Smooth muscle cell of the pulmonary artery (primary cell): ENCODE measurements at places on chromosomes 7 and 10. TPM values are rescaled to one million over a fixed set of nuclear protein-coding genes. Genes with fewer than 3 reads are reported as not detected.

Gene CPED1
- 52.0 and 64.8 TPM in 2 replicates for total RNA-seq

Gene WEE2
- not detected in 2 replicates for total RNA-seq

Gene REPIN1
- 43.4 and 49.8 TPM in 2 replicates for total RNA-seq

Gene GPRIN2
- total RNA-seq, result 0.07 TPM in 1 of 2 replicates, not detected in the other

Gene COBL
- not detected in 2 replicates for total RNA-seq

Gene SLC16A9
- total RNA-seq, result 2.5 and 15.1 TPM in 2 replicates

Gene SFMBT2
- total RNA-seq, result 0.52 and 0.86 TPM in 2 replicates

Gene ARMC3
- total RNA-seq, result not detected in 2 replicates

Gene ANKRD16
- 8.2 and 14.1 TPM in 2 replicates for total RNA-seq

Gene URGCP
- 29.5 and 35.7 TPM in 2 replicates for total RNA-seq

Gene SPACDR
- total RNA-seq, result 0.65 and 0.96 TPM in 2 replicates

Gene NOM1
- 14.3 and 20.7 TPM in 2 replicates for total RNA-seq

Gene INTS1
- 58.3 and 77.4 TPM in 2 replicates for total RNA-seq

Gene TMEM273
- 0.13 and 0.33 TPM in 2 replicates for total RNA-seq

Gene AOC1
- total RNA-seq, result not detected in 2 replicates

Gene PARG
- 31.0 and 32.9 TPM in 2 replicates for total RNA-seq

Gene UTF1
- not detected in 2 replicates for total RNA-seq

Gene ZPBP
- not detected in 2 replicates for total RNA-seq

Gene MLXIPL
- 0.03 and 0.39 TPM in 2 replicates for total RNA-seq

Gene TMEM176A
- not detected in 2 replicates for total RNA-seq

Gene CTTNBP2
- 1.2 and 1.9 TPM in 2 replicates for total RNA-seq

Gene HABP2
- not detected in 2 replicates for total RNA-seq

Gene OR13A1
- total RNA-seq, result not detected in 2 replicates

Gene PRF1
- not detected in 2 replicates for total RNA-seq

Gene ST8SIA6
- total RNA-seq, result 0.13 TPM in 1 of 2 replicates, not detected in the other

Gene PRLHR
- total RNA-seq, result not detected in 2 replicates

Gene ZNF239
- 5.9 and 7.5 TPM in 2 replicates for total RNA-seq

Gene DPP6
- total RNA-seq, result not detected in 2 replicates

Gene LRRC61
- total RNA-seq, result 0.26 and 0.36 TPM in 2 replicates

Gene PDE6C
- total RNA-seq, result not detected in 2 replicates

Gene PNLIPRP2
- total RNA-seq, result not detected in 2 replicates

Gene GPR26
- not detected in 2 replicates for total RNA-seq

Gene PON3
- total RNA-seq, result 0.13 TPM in 1 of 2 replicates, not detected in the other

Gene LAMB1
- total RNA-seq, result 749 and 814 TPM in 2 replicates

Gene IFIT1B
- total RNA-seq, result 0.03 TPM in 1 of 2 replicates, not detected in the other

Gene DKK1
- 134 and 633 TPM in 2 replicates for total RNA-seq

Gene INSYN2A
- total RNA-seq, result 0.13 and 0.59 TPM in 2 replicates

Gene CDC14C
- total RNA-seq, result not detected in 2 replicates

Gene BMPR1A
- total RNA-seq, result 55.2 and 60.5 TPM in 2 replicates

Gene NMT2
- 25.4 and 26.1 TPM in 2 replicates for total RNA-seq

Gene LRRD1
- total RNA-seq, result 0.07 and 0.17 TPM in 2 replicates

Gene VENTX
- total RNA-seq, result not detected in 2 replicates

Gene CALML3
- not detected in 2 replicates for total RNA-seq

Gene LAMTOR4
- 52.0 and 57.4 TPM in 2 replicates for total RNA-seq

Gene ADAMTS14
- total RNA-seq, result 2.5 TPM in 2 replicates

Gene METTL27
- 1.9 and 2.9 TPM in 2 replicates for total RNA-seq

Gene MIOS
- total RNA-seq, result 28.0 and 29.8 TPM in 2 replicates

Gene MMP21
- 0.13 TPM in 1 of 2 replicates, not detected in the other for total RNA-seq

Gene WNT2
- 0.20 TPM in 1 of 2 replicates, not detected in the other for total RNA-seq

Gene LOXL4
- 28.7 and 138 TPM in 2 replicates for total RNA-seq

Gene TRIM50
- total RNA-seq, result not detected in 2 replicates

Gene SSC4D
- 0.40 and 0.65 TPM in 2 replicates for total RNA-seq

Gene TUBGCP2
- 54.7 and 64.7 TPM in 2 replicates for total RNA-seq
